ENCODE measurements at places on chromosomes 5 and 9.

DNA sequence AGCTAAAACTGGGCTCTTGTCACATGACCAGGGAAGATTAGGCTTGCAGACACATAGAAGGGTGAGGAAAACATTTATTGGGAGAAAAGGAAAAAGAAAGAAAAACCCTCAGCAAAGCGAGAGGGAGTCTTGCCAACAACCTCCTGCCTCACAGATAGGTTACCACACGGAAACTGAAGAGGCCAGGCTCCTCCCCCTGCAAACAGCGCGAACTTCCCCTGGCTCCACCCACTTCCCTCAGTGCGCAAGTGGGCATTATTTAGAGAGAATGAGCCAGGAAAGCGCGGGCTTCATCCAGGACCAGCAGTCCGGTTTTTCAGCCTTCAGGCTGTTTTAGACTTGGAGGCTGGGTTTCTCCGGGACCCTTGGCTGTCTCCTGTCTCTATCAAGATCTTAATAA lies 70.3 kb downstream of the STK32A start:
- DNase-seq: no peak

DNA sequence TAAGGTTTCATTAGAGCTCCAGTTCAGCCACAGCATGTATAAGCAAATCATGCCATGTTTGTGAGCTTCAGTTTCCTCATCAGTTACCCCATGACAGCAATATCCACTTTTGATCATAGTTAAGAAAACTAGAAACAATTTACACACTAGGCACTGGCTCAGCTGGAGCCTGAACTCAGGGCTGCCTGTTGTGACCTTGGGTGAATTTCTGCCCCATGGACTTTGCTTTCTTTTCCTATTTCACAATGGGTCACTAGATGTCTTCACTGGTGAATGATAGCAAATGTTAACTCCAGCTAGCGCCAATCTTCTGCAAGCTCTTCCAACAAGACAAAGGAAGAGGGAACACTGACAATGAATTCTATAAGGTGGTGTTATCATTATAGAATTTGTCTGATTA lies 233.3 kb upstream of the TRIM32 start:
- no peak for DNase-seq

GRCh38 chr9:115046824-115047223 lies 71.1 kb downstream of the TNC start:
- DNase-seq: no peak

DNA sequence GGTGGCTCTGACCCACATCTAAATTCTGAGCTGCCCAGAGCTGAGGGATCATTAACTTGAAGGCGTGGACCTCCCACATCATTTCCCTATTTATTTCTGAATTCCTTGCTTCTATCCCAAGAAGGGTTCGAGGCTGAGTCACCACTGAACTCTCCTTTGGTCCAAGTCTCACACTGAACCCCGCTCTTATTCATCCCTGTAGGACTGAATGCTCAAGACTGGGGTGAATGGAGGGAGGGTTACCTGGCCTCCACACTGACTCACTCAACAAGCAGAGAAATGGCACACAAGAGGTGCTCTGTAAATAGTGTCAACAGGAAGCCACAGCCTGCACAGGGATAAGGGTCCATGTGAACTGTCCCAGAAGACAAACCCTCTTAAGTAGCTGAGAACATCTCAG lies 79.1 kb upstream of the FSTL4 start:
- no peak for DNase-seq
